Activated CD8-positive, alpha-beta memory T cell treated with anti-CD3 and anti-CD28 coated beads, Interleukin-2, amount 50 U/mL, for 48 hours (primary cell): ENCODE measurements at places on chromosomes 3 and 15.
A peak's percentile ranks its signal among the peaks of the same experiment; 100 is the strongest.

GRCh38 chr15:94277485-94277884 lies 46.1 kb downstream of the MCTP2 start:
- no peak for DNase-seq

DNA sequence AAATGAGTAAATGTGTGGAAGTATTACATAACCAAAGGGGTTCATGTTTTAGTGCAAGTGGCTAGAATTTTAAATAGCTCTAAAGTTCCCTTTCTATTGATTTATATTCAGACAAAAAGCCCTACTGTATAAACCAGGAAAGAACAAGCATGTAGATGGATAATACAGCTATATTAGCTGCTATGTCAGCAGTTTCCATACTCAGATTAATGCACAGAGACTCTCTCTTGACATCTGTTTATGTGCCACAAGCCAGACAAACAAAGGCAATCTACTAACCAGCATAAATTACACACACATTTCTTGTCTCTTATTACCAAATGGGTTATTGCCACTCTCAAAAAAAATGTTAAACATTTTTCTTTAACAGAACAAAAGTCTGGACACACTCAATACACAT lies 760.1 kb upstream of the NECTIN3 start:
- DNase-seq = no peak

DNA sequence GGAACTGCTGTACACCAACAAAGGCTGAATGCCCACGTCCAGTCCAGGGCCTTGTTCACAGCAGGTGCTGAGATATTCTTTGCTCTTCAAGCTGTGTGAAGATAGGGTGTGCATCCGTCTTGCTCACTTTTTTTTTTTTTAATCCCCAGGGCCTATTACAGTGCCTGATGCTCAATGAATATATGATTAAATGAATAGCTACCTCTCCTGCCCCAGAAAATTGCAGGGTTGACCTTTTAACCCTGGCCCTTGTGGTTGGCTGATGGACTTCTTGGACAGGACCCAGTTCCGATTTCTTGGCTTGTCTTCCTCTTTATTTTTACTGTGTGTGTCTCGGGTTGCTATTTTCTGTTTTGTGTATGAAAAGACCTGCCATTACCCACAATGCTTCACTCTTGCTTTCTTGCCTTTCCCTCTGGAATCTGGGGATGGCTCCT lies 2.9 kb upstream of the FYTTD1 start:
- no peak for DNase-seq

GRCh38 chr3:39144748-39145380 lies 8.5 kb downstream of the CSRNP1 start:
- DNase-seq = peak; percentile 44

- DNase-seq = no peak
Measured at GRCh38 chr3:108442281-108442680, 68.1 kb downstream of the MYH15 start.

DNA sequence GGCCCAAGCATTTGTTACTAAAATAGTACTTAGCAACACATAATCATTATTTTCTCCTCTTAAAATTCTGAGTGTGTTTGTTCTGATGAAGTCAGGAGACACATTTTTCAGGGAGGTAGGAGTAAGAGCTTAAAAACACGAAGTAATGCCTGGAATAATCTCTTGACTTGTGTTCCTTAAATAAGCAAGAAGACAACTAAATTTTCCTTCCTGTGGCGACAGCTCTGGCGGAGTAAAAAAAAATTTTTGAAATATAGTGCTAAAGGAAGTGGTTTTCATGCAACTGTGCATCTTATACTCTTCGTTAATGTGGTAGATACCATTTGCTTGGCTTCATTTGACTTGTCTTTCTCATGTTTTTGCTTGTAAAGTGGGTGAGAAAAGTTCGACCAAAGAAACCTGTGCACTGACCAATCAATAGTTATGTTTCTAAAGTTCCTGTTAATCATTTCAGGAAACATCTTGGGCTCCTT lies 11.1 kb upstream of the MBNL1 start:
- no peak for DNase-seq

DNA sequence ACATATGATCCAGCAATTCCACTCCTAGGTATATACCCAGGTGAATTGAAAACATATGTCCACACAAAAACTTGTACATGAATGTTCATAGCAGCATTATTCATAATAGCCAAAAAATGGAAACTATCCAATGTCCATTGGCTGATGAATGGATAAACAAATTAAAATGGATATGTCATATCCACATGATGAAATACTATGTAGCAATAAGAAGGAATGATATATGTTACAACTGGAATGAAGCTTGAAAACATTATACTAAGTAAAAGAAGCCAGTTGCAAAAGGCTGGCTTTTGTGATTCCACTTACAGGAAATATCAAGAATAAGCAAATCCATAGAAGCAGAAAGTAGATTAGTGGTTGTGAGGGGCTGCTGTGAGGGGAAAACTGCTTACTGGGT lies 33.7 kb downstream of the BNC1 start:
- DNase-seq = no peak

GRCh38 chr15:63000706-63001105 lies 41.8 kb upstream of the TPM1 start:
- DNase-seq = no peak

GRCh38 chr15:41337631-41338522 lies 5.2 kb downstream of the NUSAP1 start:
- DNase-seq = no peak

DNA sequence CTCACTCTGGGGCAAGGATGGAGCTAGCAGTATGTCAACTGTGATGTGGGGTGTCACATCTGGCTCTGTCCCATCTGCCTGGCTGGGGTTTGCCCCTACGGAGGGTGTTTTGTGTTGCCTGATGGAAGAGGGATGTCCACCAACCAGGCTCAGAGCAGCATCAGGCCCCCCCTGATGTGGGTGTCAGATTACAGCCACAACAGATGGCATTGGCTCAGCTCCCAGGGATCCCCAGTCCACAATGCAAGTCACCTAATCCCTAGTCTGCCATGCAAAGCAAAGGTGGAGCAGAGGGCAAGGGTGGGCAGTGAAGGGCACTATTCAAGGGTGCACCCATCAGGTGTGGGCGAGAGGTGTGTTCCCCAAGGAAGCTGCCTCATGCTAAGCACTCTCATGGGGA lies 48.9 kb upstream of the AMOTL2 start:
- DNase-seq = no peak

GRCh38 chr3:16148783-16149182 lies 25.7 kb upstream of the GALNT15 start:
- DNase-seq = no peak

DNA sequence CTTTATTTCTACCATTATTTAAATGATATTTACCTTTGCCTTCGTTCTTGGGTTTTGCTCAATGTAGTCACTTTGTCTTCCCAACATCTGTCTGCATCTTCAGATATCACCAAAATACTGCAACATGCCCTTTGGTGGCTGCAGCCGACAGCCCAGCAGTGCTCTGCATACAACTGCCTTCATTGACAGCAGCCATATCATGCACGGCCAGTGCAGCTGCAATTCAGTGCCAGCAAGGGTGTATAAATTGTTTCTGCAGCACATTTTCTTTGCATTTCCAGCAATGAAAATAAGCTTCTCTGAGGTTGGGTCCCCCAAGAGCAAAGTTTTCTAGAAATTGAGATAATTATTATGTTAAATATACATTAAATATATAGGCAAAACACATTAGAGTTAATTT lies 6.0 kb upstream of the PLSCR5 start:
- DNase-seq = no peak

GRCh38 chr15:65342493-65342892 lies 35.3 kb downstream of the IGDCC3 start:
- DNase-seq = no peak

GRCh38 chr3:121517953-121518655 lies 27.7 kb downstream of the POLQ start:
- DNase-seq = no peak

DNA sequence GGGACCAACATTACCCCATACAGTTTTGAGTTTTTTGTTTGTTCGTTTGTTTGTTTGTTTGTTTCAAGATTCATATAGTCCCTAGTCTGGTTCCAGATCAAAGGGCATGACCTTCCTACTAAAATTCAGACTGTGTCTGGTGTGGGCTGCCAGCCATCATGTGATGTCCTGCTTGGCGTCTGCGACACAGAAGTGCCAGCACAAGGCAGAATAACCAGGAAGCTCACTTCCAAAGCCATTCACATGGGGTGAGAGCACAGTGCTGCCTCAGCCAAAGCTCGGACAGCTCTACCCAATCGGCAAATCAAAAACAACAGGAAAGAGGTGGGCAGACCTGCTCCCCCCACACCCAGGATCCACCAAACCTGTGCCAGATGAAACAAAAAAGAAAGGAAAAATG lies 142.6 kb upstream of the THBS1 start:
- DNase-seq = no peak

GRCh38 chr15:59917504-59918157 lies 86.5 kb upstream of the FOXB1 start:
- DNase-seq = peak; percentile 81

- DNase-seq = no peak
Measured at GRCh38 chr3:197458179-197458707, 97.5 kb downstream of the BDH1 start.

- no peak for DNase-seq
Measured at GRCh38 chr3:172530566-172530965, 7.3 kb upstream of the TNFSF10 start.

DNA sequence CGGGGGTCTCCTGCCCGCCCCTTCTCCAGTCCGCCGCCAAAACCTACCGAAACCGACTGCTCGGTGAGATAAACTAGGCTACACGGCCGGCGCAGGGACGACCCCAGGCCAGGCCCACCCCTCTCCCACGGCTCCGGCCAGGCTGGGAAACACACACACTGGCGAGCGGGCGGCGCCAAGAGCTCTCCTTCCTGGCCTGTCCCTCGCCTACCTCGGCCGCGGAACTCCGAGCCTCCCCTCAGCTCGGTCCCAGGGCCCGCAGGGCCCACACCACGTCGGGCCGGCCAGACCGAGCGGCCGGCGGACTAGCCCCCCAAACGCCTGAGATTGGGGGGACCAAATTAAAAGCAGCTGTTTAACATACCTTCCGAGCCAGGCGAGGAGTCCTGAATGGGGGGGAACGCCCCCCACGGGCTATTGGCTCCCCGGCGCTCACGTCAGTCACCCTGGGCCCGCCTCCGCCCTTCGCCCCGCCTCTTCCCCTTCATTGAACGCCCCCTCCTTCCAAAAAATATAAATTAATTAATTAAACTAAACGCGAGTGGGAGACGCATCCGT lies 4.0 kb upstream of the SIN3A start:
- peak; percentile 90 for DNase-seq

- no peak for DNase-seq
Measured at GRCh38 chr3:168331756-168332155, 236.0 kb upstream of the GOLIM4 start.

DNA sequence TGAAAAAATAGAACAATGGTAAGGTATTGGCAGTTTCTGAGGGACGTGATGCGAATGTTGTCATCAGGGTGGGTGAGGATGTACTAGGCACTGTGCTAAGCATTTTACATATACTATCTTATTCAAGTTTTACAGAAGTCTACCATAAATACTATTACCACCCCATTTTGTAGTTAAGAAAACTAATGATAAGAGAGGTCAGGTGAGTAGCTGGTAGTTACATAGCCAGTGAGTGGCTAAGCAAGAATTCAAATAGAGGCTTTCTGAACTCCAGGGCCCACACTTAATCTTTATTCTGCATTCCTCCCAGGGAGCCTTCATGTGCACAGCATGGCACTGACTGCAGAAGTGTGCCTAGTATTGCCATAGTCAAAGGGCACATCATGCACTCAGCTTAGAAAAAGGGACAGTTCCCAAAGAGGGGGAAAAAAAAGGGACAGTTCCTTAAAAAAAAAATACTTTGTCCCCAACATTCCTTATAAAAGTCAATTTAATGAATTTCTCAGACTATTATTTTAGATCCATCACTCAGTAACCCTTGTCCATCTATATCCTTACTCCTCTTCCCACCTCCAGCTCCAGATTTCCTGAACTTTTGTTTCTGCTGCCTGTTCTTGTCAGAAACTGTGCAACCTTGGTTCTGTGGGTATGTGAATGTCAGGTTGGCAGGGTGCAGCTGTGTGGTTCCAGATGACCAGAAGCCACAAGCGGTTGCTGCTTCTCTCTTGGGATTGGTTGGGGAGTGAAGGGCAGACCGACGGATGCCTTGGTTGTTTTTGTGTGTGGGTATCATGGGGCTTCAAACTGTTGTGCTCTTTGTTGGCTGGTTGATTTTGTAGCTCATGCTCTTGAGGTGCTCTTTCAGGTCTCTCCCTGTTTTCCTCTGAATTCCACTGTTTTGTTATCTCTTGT lies 8.3 kb downstream of the MAPKBP1 start:
- no peak for DNase-seq

GRCh38 chr3:193396451-193397244 lies 18.1 kb upstream of the ATP13A5 start:
- no peak for DNase-seq

- no peak for DNase-seq
Measured at GRCh38 chr3:141901914-141902313, 25.5 kb downstream of the ATP1B3 start.

DNA sequence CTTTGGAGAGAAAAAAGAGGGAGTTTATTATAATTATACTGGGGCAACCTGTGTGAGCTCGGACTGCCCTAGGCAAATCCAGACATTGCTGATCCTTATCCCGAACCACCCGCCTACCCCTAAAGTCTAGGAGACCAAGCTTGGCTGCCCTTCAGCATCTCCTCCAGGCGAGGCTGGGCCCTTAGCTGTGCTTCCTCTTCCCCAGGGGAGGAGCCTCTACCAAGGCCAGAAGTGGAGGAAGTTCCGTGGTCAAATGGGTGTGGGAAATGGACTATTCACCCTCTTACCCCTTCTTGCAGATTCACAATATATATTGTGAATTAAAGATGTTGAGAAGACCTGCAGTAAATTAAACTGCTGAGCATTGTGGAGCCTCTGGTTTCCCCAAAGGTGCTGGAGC lies 158.3 kb upstream of the HES1 start:
- DNase-seq = no peak

- no peak for DNase-seq
Measured at GRCh38 chr15:65323071-65323511, 18.6 kb downstream of the RNU5B-1 start.

GRCh38 chr3:58657571-58658141 lies 8.9 kb downstream of the FAM3D start:
- no peak for DNase-seq

DNA sequence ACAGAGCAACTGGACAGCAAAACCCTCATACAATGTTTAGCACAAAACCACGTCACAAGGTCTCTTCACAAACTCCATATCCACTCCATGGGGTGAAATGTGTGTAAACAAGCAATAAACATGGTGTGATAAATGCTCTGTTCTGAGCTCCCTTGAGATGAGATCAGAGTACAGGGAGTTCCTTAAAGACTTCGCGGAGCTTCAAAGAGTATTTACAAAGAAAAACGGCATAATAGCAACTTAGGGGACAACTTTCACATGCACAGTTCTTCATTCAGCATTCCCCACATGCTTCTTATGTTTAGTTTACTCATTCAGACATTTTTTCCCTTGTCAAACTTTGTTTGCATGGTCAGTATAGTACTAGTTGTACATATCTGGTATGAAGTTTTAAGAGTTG lies 52.5 kb upstream of the SUCLG2 start:
- no peak for DNase-seq

GRCh38 chr3:156433910-156434309 lies 121.0 kb downstream of the SSR3 start:
- DNase-seq = no peak

DNA sequence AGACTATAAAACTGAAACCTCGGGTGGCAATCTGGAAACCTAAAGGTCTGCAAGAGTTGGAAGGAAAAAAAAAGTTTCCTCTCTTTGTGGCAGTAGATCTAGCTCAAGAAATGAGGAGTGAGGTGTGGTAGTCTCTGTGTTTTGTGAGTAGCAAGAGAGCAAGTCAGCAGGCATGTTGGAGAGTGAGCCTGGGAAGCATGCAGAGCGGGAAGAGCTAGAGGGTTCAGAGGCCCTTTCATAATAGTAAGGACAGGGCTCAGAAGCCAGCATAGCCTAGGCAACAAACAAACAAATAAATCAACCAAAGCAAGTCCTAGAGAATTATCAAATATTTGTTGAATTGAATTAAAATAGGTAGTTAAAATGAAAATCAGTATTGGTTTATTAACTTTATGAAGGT lies 189.7 kb upstream of the CBLB start:
- no peak for DNase-seq
